ENCODE measurements at places on chromosomes 16 and 17.

GRCh38 chr16:21223787-21224186 lies 9.7 kb upstream of the ANKS4B start:
- DNase-seq, result no peak

GRCh38 chr17:42286411-42287221 lies 1.7 kb upstream of the STAT5A start:
- peak; percentile 75 for DNase-seq

- DNase-seq, result no peak
Measured at GRCh38 chr16:88831838-88832237, 20.1 kb upstream of the APRT start.

DNA sequence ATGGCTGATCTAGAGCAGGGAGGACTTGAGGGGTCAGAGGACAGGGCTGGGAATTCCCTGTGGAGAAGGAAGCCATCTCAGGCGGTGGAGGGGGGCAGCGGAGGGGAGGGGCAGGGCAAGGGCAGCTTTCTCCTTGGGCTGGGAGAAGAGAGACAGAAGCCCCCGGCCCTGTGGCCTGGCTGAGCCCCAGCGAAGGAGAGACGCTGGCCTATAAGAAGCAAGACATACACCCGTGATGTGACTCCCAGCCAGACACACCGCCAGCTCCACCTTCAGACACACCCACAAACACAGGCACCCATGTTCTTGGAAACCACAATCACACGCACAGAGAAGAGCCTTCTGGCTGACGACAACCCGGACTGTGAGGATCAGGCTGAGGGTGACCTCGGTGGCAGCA lies 10.0 kb downstream of the TRPV3 start:
- DNase-seq, result no peak

DNA sequence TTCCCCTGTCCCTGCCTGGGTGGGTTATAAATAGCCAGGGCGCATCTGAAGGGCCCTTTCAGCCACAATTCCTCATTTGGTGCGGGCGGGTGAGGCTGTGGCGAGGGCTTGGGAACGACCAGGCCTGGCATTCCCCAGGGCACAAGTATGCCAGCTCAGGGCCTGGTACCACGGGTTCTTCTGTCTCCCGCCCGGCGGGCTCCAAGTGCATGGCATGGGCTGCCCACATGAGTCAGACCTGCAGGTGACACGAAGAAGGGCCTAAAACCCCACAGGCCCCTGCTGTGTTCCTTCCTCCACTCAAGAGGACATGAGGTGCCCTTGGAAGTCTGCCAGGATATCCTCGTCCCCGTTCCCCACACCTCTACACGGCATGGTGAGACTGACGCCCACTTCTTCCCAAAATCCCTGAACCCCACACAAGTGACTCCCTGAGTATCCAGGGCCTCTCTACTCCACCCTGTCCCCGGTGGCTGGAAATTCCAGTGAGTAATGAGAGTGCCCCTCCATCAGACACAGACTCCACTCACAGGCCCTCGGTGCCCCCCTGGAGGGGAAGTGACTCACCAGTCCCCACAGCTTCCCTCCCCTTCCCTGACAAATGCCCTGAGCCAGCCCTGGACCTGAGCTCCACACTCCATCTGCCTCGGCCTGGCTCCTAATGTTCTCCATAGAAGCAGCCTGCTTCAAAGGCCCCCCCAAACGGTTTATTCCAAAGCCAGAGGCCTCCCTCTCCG lies 68.8 kb downstream of the ABR start:
- DNase-seq, result peak; percentile 75

- DNase-seq, result no peak
Measured at GRCh38 chr16:3745751-3746355, 28.5 kb upstream of the TRAP1 start.

GRCh38 chr16:78704416-78704815 lies 605.0 kb downstream of the WWOX start:
- DNase-seq, result no peak

DNA sequence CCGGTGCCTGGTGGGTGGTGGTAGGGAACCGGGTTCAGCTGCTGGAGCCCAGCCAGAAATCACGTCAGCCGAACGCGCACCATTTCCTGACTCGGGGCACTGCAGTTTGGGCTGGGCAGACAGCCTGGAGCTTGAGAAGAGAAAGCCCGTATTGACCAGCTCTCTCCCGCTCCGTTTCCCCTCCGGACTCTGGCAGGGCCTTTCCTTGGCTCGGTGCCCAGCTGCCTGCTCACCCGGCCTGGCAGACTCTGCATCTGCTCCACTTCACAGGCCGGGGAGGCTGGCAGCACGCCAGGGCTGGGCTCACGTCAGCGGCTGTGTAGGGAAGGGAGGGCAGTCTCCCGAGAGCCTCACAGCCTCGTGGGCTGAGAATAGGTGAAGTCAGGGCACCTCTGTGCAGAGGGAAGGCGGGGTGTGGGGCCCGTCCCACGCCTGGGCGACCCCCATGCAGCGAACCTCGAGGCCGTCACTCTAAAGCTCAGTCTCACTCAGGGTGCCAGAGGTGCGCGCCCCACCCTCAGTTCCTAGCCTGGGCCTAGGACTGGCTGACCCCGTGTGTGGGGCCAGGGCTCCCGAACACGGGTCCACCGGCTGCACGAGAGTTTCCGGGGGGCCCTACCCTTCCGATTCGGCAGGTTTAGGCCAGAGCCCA lies 59.1 kb downstream of the OR1D5 start:
- peak; percentile 98 for DNase-seq

DNA sequence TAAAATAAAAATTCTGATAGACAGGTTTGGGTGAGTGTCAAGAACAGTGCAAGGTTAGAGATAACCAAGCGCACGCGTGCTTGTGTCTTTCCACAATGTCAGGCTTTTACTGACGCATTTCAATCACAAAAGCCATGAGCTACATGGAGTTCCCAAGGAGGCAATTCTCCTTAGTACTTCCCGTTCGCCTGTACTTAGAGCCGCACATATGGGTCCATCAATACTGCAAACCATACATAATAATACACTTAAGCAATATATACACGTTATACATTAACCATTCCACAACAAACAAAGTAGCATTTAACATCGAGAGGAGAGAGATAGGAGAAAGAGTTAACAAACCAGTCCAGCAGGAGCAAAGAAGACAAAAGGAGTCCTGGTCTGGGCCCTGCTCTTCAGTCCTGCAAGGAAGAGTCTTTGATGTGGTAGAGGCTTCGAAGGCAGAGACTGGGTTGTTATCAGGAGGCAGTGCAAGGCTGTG lies 11.9 kb upstream of the GPRC5C start:
- no peak for DNase-seq
